ENCODE measurements at places on chromosomes 2 and 18.
A peak's percentile ranks its signal among the peaks of the same experiment; 100 is the strongest.

DNA sequence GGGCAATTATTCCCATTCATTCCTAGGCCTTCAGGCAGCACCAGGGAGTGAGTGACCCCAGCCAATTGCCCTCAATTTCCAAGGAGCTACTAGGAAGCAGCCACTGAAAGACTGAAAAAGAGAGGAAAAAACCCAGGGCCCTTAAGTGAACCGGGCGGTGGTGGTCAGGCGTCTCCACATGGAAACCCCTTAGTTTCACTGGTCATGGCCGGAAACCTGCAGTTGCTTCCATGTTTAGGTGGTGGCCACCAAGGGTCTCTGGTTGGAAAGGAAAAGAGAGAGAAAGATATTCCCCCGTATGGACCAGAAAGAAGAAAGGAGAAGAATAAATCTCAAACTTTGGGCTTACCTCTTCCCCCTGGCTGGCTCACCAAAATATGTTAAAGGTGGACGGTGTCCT lies 64.9 kb downstream of the GALR1 start:
- no peak for DNase-seq

DNA sequence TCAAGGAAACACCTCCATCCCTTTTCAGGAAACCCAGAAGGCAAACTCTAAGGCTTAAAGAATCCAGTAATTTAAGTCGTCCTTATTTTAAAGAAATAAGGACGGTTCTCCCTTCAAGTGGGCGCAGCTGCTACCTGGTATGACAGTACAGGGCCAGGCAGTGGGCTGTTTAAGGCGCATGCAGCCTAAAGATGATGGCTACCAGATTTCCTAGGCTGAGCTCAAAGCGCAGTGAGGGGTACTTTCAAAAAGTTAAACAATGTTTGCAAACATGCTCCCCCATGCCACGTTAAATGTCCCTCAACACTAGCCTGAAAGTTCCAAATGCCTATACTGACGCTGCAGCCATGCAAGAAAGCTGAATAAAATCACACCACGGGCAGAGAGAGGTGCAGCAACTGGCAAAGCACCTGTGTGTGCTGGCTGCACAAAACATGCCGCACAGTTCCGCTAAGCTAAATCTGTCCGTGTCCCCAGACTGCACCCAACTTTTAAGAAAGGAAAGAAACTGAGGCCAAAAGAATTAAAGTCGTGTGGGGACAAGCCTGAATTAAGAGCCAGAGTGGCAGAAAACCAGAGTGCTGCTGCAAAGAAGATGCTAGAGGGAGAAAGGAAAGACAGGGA lies 583 bp downstream of the HIBCH start:
- DNase-seq = peak; percentile 71

GRCh38 chr2:190315273-190315672 lies 4.4 kb downstream of the HIBCH start:
- DNase-seq = no peak

DNA sequence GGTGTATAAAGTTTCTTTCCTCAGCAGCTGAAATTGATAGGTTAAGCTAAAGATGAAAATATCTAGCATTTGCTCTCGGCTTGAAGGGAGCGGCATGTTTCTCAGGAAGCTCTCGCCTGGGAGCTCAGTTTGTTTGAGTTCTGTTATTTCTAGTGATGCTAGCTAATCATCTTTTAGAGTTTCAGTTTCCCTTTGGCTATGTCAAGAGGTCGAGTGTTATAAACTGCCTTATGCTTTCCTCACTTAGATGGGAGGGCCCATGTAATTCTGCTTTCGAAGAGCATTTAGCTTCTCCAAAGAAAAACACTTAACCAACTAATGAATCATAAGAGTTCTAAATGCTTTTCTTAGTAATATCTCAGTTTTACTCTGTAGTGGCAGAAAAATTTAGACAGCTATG lies 33.6 kb downstream of the PLCL1 start:
- DNase-seq = no peak

- DNase-seq = no peak
Measured at GRCh38 chr2:5007596-5007995, 684.6 kb upstream of the SOX11 start.

DNA sequence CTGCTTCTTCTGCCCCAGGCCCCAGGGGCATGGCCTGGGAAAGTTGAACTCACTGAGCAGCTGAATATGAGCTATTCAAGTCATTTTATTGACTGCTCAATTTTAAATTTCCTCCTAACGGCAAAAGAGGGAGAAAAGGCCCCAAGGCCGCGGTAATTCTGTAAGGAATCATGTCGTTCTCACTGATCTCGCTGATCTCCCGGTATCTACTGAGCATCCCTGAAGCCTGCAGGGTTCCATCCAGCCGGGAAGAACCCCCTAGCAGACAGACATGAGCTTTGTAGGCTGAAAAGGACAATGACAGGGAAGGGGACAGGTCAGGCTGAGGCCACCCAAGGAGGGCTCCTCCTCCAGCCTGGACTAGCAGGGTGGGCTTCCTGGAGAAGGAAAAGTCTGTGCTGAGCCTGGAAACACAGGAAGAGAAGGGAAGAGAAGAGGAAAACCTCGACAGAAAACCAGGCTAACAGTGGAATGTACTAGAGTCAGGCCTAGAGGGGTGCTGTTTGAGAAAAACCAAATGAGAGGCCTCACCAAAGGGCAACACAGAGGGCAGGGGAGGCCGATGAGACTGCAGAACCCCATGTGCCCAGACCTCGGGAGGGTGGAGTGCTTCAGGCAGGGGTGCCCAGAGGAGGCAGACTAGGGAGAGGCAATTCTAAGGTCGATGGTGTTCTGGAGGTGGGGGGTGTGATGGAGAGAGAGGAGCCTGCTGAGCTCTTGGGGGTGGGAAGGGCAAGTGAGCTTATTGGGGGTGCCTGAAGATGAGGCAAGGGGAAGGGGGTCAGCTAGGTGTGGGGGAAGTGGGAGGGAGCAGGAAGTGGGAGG lies 2.9 kb upstream of the NPPC start:
- no peak for DNase-seq

DNA sequence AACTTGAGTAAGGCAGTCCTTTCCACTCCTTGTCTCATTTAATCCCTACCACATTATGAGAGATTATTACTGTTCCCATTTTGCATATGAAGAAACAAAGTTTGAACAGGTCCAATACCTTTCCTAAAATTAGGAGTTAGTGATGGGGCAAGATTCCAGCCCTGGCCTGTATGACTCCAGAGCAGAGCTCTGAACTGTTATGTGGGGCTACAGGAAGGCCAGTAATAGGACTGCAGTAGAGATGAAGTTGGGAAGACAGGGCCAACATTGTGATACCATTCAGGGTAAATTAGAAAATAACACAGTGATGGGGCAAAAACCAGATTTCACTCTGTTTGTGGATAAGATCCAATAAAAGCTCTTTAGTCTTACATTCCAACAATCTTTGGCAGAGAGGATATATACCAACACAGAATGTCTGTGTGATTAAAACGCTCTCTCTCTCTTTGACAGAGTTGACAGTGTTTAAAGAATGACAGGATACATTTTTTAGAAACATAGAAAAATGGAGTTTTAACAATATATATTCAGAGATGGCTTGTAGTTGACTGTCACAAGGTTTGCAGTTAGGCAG lies 22.7 kb downstream of the KATNAL2 start:
- no peak for DNase-seq

DNA sequence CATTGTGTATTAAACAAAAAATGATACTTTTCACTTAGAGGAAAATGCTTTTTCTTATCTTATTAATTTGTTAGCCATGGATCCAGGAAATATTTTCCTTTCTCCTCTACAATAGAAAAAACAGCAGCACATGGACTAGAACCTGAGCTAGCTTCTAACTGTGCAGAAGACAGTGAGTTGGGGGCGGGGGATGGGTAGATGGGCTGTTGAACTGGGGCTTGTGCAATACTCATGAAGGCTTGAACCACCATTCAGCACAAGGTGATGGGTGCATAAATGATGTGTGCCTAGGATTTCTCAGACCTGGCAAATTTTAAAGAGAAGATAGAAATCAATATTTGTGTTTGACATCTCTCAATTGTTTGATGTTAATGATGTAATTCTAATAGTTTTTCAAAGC lies 42.0 kb downstream of the COL5A2 start:
- no peak for DNase-seq

GRCh38 chr2:73925853-73926492 lies 707 bp upstream of the DGUOK start:
- DNase-seq = peak; percentile 24

DNA sequence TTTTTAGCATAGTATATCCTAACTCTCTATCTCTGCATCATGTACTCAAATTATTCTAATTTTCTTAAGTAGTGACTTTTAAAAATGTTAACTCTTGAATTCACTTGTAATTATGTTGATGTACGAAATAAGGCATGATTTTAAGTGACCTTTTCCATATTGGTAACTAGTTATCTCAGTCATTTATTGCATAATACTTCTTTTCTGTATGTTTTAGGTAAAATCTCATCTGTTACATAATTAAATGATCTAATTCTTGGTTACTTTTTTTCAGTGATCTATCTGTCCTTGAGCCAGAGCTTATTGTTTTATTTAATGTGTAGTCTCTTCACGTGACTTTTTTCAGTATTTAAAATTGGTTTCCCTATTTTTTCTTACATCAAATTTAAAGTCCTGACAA lies 4.8 kb upstream of the UBE2E3 start:
- no peak for DNase-seq

GRCh38 chr2:197839327-197839726 lies 34.9 kb downstream of the PLCL1 start:
- no peak for DNase-seq

GRCh38 chr2:178152542-178152941 lies 40.3 kb downstream of the RBM45 start:
- DNase-seq = no peak

GRCh38 chr2:54755641-54756326 lies 32.3 kb downstream of the EML6 start:
- peak; percentile 69 for DNase-seq

- DNase-seq = no peak
Measured at GRCh38 chr2:14424478-14425390, 207.8 kb upstream of the LRATD1 start.

All from NCI-H1417 (cell line).